NCI-H1092 (cell line): ENCODE measurements at places on chromosomes 5 and 9.

GRCh38 chr5:115666023-115666422, 40.2 kb upstream of the TMED7 start:
- DNase-seq = no peak

DNA sequence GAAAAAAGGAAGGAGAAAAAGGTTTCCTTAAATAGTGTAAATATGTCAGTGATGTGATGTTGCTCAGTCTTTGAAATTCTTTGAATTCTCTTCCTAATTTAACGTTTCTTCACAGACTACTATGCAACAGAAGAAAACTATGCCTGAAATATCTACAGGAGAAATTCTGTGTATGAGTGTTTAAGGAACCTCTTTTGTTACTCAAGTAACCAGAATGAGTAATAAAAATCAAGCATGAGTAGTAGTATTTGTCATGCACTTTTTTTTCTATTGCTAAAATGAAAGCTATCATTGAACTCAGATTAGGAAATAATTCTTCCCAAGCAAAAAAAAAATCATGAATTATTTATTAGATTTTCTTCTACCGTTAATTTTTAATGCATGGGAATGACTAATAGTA, 20.3 kb upstream of the THG1L start:
- DNase-seq = no peak

- no peak for DNase-seq
These were observed 786 bp downstream of the PCDHB3 start for GRCh38 chr5:141101059-141101458.

GRCh38 chr5:14201325-14202045, 58.3 kb downstream of the TRIO start:
- no peak for DNase-seq

GRCh38 chr9:7011395-7012067, 253.8 kb downstream of the KDM4C start:
- DNase-seq = no peak

GRCh38 chr5:61245486-61245885, 83.2 kb upstream of the SMIM15 start:
- DNase-seq = no peak

DNA sequence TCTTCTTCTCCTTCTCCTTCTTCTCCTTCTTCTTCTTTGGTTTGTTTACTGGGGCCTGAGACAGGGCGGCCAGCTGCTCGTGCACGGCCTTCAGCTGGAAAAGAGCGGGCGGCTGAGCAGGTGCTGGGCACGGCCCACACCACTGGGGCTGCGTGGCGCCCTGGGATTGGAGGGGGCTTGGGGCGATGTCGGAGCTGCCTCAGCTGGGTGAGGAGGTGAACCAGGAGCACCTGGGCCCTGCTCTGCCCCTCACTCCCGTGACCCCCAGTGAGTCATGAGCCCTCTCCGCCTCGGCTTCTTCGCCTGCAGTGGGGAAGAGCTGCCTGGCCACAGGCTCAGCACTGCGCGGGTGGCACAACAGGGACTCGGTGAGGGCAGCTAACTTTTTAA, 14.9 kb downstream of the BRD3OS start:
- no peak for DNase-seq

DNA sequence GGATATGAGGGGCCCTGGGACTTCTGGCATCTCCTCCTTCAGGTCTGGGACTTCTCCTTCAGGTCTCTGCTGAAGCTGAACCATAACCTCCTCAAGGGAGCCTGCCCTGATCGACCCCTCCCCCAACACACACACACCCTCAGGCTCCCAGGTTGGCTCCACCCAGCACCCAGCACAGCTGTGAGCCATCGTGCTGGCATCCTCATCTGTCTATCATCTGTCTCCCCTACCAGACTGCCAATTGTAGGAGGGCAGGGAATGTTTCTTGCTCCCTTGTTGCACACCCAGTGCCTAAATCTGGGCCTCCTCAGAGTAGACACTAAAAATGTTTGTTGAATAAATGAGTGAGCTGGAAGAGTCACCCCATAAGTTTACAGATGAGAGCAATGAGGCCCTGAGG, 71.4 kb downstream of the LRSAM1 start:
- DNase-seq = no peak

- DNase-seq = no peak
These were observed 52.4 kb downstream of the FBXW11 start for GRCh38 chr5:171953860-171954701.
